ENCODE measurements at places on chromosomes 6 and 20.

- DNase-seq, result no peak
Measured at GRCh38 chr6:34343806-34344205, 48.7 kb downstream of the NUDT3 start.

DNA sequence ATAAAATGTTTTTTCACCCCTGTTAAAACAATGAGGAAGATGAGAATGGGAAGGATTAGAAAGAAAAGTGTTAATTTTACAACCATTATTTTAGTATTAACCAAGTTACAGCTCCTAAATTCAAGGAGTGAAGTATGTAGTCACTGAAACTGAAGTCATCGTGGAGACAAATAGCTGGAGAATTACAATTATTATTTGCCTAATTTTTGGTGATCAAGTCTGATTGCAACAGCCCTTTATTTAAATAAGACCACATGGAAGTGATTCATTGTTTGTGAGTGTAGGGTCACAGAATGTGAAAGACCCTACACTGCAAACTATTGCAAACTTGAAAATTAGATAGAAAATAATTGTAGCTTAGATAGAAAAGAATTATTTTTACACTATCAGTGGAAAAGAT lies 292.4 kb downstream of the CENPW start:
- DNase-seq, result no peak

DNA sequence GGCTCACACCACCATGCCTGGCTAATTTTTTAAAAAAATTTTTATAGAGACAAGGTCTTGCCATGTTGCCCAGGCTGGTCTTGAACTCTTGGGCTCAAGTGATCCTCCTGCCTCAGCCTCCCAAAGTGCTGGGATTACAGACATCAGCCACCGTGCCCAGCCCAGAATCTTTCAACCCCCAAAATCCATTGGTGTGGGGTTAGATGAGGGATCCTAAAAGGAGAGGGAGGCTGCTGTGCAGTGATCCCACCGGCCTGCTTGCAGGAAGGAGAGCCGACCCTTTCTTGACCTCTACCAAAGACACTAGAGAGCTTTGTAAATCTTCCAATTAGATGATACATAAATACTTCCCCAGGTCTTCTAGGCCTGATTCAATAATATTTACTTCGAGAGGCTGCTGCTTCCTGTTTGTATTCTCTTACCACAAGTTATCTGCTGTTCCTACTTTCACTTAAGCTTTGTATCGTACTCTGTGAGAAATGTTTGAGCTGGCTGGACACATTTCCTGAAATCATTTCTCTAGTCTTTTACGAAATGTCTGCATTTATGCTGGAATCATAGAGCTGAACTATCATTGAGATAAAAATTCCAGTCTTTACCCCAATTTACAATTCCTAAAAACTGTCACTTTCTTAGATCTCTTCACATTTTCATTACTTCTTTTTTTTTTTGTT lies 49.3 kb upstream of the IER3 start:
- DNase-seq, result no peak

GRCh38 chr20:5689463-5689862 lies 60.7 kb upstream of the SHLD1 start:
- no peak for DNase-seq

DNA sequence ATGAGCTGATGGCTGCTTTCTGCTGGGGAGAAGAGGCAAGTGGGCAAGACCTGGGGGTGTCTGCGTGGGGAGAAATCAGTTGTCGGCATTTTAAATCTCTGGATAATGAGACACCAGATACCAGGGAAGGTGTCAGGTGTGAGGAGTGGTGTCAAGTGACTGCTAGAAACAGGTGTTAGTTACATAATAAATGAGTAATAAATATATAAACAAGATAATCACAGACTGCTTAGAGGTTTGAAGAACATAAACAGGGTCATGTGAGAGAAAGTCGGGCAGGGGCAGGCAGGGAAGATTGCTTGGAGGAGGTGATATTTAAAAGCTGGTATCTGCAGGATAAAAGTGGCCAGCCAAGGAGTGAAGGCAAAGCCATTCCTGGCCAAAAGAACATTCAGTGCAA lies 87.2 kb upstream of the RIN2 start:
- no peak for DNase-seq

- no peak for DNase-seq
Measured at GRCh38 chr20:7327810-7328209, 560.3 kb downstream of the BMP2 start.

DNA sequence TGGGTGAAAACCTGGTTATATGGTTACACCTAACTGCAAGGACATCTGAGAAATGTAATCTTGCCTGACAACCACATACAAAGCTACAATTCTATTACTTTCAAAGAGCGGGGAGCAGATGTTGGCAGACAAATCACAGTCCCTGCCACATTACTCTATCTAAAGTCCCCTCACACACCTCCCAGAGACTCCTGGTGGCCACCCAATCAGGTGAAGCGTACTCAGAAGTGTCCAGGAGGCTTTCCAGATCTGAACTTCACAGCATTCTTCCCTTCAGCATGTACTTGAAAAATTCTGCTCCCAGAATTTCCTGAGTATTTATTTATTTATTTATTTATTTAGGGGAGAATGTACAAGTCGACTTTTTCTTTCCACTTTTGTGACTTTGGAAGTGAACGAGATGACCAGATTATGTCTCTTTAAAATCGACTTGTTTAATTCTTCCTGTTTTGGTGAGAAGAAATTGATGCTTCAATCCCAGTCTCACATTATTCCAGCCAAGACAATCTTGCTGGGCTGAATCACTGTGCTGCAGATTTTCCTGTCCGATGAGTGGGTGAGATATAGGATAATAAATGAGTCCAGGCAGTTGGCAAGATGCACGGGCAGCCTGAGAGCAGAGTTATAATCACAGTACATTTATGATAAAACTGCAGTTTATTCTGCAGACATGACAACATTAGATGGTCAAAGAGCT lies 46.9 kb upstream of the POPDC3 start:
- DNase-seq, result no peak

DNA sequence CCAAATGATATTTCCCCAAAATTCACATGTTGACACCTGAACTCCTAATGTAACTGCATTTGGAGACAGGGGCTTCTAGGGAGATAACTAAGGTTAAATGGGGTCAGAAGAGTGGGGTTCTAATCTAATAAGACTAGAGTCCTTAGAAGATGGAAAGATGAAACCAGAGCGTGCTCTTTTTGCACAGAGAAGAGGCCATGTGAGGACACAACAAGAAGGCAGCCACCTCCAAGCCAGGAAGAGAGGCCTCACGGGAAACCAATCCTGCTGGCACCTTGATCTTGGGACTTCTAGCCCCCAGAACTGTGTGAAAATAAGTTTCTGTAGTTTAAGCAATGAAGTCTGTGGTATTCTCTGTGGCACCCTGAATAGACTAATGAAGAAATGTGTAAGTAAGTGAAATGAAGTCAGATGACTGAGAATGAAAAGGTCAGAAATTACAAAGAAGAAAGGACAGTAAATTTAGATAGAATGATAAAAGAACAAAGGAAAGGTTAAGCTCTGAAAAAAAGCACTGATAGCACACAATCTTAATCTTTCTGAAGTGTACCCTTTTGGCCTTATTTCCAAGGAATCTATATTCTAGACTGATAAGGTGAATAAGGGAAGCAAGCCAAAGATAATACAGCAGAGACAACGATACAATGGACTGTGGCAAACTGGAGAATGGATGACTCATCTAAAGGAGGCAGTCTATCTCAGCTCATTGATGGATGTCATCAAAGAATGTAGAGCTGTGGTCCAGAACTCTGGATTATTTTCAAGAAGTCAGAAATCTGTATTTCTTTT lies 110.4 kb downstream of the MYB start:
- DNase-seq, result no peak

DNA sequence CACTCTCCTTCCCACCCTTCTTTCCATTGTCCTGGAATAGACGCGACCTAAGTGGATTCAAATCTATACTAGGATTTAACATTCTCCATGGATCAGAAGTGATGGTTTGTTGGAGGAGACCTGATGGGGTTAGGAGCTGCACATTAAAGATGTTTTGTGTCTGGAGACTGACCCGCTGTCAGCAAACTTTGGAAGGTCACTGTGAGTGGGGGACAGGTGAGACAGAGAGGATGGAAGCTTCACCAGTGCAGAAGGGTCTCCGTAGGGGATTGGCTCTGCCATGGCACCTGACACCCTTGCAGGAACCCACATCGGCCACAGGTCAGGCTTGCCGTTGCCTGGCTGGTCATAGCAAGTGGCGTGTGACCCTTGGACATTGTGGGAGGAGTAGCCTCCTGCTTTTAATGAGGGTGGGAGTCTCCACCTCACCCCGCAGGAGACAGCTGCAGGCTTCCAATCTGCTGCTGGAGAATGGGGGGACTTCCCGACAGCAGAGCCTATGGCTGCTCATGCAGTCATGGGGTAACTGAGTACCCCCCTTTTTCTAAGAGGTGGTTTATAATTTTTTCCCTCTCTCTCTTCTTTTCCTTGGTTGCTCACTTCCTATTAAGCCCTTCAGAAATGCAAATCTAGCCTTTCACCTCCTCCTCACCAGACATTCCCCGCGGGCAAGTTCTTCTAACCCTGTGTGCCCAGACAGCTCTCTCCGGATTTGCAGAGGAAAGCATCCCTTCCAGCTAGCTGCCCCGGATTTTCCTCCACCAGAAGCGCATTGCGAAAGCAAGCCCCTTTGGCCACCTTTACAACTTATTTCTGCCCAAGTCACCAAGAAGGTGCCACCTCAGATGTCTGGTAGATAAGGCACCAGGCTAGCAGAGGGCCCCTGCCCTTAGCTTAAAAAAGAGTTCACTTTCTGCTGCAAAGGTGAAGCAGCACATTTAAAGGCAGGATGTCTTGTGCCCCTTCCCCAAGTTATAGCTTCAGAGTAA lies 53.5 kb downstream of the DACT2 start:
- DNase-seq, result no peak

DNA sequence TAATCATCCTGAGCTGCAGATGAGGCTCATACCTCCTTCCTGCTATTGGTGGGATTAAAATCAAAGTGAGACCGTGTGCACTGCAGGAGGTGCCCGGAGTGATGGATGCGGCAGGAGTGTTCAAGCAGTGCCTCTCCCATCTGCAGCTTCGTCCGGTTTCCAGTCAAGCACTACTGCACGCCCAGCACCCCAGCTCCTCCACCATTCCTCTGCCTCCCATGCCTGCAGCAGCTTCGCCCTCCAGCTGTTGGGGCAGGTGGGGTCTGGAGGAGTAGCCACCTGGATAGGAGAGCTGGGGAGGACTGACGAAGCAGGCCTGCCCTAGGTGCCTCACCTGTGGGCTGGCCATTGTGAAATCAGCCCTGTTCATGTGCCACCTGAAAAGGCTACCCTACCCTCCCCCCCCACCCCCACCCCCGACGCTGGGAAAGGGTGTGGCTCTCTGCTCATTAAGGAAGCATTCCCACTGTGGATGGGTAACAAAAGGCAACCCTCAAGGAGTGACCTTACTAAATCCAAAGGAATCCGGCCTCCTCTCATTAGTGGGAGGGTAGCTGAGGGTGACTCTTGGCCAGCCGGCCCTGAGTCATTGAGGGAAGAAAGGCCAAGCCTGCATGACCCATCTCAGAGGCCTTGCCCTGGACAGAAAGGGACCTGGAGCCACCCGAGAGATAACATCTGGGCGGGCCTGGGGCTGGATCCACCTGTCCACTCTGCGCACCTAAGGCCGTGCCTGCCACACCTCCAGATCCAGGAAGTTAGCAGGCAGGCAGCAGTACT lies 115.9 kb upstream of the ARMC2 start:
- no peak for DNase-seq

DNA sequence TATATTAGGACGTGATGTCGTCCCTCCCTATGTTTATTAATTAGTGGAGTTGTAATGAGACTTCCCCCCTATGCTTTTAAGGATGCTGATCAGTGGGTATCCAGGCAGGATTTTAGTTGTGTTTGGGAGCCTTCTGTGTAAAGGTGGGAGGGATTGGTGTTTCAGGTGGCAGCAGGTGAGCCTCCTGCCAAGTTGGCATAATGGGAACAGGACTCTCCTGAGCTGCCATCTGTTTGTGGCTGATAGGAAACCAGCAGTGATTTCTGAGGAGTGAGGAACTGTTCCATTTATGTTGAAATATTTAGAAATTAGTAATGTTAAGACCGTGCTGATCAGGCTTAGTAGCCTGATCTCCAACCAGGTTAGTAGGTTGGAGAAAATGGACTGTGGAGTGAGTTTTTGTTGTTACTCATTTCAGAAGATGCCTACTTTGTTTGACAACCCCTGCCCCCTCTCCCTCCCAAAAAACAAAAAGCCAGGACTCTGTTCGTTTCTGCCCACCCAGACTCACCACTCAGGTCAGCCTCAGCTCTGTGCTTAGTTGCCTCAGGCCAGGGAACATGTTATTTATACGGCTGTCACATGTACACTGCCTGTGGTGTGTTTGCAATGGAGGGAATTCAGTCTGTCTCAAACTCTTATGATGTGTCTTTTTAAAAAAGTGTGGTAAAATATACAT lies 55.4 kb upstream of the TULP4 start:
- peak; percentile 35 for DNase-seq

DNA sequence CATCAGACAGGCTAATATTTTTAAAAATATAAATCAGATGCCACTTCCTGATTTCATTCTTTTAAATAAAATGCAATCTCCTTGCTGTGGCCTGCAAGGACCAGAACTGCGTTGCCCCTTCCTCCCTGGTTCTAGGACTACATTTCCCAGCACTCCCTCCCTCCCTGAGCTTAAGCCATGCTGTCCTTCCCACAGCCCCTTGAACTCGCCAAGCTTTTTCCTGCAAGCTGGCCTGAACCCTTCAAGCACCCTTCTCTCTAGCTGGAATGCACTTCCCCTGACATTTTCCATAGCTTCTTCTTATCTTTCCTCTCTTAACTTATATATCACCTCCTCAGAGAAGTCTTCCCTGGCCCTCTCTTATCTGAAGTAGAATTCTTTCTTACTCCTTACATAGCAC lies 6.1 kb upstream of the DOK5 start:
- DNase-seq, result no peak

DNA sequence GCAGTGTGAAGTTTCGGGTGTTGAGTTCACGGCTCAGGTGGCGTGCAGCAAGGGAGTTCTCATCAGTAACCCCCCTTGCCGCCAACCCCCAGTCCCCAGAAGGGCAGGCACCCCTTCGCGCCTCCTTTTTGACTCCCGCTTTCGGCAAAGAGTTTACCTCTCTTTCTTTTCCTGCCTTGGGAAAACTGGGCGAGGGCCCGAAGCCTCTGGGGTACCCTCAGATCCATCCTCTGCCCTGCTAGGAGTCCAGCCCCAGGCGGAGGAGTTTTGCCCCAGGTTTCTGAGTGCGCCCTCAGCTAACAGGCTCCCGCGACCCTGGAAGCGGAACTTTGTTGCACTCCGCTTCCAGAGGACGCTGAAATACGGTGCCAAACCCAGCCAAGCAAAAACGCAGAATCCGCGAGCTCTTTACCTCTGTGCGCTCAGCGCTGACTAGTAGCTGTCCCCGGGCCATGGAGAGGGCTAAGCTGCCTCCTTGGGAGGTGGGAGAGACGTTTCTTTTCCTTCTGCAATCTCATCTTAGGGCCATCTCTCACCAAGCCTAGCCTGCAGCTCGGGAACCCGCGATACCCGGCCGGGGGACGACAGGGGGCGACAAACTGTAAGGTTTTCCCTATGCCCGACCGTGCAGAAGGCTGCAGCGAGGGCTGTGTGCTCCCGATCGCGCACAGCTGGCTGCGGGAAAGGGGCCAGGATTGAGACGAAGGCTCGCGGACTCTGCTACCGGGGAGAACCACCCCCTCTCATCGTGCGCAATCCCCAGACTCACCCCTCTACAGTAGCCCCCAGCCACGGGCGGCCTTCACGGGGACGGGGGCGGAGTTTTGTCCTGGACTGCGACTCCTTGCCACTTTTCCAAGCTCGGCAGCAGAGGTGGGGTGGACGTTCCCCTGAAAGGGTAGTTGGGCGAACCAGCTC lies 2.7 kb upstream of the PAX1 start:
- peak; percentile 61 for DNase-seq

- no peak for DNase-seq
Measured at GRCh38 chr20:47466213-47466612, 35.5 kb upstream of the NCOA3 start.

Measured in head of caudate nucleus (tissue), 42 donors.